ENCODE measurements at places on chromosomes 16 and 17.
A peak's percentile ranks its signal among the peaks of the same experiment; 100 is the strongest.

DNA sequence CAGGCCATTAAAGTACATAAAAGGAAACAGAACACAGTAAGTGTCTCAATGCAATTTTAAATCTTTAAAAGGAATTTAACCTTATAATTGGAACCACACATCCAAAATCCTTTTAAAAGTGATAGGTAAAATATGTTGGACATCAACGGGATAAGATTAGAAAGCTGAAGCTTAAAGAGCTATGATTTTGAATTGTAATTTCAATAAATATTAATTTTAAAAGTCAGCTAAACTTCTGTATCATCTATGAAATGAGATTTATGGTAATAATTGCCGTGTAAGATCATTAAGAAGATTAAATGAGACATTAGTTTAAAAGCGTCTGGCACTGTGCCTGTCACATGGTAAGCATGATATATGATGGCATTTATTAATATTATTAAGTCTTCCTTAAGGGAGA lies 31.3 kb downstream of the CCDC42 start:
- no peak for DNase-seq

DNA sequence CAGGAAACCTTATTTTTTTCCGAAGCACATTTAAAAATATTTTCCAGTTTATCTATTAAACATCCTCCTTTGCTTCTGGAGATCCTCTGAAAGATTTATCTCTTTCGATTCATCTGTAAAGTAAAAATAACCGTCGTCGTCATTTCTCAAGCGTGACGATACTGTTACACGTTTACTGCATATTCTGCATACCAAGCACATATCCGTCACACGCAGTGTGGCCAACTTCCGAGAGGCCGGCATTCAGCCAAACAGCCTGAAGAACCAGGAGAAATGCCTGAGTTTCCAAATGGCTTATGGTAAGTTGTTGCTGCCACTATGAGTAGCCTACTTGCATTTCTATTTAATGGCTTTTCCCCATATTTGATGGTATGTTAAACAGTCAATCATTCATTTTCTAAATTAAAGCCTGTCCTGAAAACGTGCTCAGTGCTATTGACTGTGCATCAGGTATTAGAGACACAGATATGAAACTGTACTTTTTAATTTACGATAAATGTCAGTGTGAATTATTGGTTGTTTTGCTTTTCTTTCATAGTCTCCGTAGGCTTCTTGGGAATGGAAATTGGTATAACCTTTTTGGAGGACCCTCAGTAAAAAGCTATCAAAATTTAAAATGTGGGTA lies 275.7 kb downstream of the WWOX start:
- DNase-seq: no peak

DNA sequence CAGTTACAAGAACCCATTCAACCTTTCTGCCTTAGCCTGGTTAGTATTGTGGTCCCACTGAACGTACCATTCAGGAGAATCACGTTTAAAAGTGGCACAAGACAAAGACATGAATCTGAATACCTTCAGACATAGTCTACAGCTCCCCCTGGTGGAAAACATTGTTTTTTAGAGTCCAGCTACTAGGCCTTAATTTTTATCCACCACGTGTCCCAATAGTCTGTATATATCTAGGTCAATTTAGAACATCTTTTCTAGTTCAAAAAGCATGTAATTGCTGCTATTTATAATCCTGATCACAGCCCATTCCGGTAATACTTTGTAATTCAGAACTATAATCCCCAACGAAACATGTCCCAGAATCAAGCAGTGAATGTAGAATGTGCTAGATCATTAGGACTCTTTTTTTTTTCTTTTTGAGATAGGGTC lies 13.7 kb upstream of the GUCY2D start:
- peak; percentile 29 for DNase-seq

DNA sequence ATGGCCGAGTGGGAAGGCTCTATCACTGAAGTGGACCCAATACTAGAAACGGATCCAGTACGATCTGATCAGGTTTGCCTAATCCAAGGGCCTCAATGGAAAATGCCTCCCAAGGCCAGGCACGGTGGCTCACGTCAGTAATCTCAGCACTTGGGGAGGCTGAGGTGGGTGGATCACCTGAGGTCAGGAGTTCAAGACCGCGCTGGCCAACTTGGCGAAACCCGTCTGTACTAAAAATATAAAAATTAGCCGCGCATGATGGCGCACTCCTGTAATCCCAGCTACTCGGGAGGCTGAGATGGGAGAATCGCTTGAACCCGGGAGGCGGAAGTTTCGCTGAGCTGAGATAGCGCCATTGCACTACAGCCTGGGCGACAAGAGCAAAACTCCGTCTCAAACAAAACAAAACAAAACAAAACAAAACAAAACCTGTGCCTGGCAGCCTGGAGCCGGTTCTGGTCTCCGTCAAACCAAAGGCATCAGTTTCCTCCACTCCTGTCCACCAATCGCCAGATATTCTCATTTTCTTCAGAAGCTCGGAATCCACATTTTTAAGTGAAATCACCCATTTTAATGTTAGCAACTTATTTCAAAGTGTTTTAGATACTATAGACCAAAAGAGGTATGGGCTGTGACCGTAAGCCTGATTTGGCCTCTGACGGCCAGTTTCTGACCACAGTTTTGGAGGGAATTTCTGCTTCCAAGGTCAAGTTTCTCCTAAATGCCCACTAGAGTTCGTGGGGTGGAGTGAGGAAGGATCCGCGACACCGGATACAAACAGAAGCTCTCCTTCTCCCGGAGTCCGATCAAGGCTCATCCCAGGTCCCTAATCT lies 664 bp downstream of the NQO1 start:
- no peak for DNase-seq

DNA sequence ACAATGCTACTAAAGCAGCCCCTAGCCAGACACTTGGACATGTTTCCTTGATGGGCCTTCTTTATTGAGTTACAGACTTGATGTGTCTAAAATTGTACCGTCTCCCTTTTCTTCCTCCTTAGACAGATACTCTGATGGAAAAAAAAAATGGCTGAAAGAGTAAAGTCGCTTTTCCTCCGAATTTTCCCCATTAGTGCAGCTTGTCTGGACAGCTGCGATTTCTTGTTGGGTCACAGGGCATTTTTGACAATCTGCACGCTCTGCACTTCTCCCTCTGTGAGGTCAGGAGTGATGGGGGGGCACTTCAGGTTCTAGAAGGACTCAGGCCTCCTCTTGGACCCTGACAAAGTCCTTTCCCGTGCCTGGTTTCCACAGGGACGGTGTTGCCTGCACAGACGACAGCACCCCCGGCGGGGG lies 968 bp upstream of the PRKAR1A start:
- peak; percentile 23 for DNase-seq

GRCh38 chr17:79812353-79813258 lies 15.7 kb upstream of the CBX8 start:
- DNase-seq: no peak

DNA sequence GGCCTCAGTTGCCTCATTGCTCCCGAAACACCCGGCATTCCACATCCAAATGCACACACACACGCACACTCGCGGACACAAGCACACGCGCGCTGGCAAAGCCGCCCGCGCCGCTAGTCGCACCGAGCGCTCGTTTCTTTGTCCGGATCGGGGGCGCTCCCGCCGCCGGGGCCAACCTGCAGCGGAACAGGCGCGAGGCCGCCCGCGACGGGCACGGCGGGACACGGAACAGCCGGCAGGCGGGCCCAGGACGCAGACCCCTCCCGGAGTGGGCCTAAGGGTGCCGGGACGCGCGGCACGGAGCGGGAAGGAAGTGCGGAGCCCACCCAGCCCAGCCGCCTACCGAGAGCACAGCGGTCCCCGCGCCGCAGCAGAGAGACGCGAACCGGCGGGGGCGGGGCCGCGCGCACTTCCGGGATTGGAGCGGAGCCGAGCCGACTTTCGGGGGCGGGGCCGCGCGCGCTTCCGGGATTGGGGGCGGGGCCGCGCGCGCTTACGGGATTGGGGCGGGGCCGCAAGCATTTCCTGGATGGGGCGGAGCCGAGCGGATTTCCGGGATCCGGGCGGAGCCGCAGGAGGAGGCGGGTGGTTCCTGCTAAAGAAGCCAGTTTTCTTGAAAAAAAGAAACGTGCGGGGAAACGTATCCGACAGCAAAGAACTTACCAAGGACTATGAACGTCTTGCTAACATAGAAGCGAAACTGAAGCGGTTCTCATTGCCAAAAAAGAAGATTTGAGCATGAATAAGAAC lies at the start of gene CYBC1:
Gene CYBC1, minus strand, starts transcription at position 396 of the 750 bp plus-strand sequence. CDS start 1,498 bp downstream, outside the sequence.
- DNase-seq: peak; percentile 94

GRCh38 chr16:19105891-19106624 lies 7.7 kb upstream of the ITPRIPL2 start:
- DNase-seq: no peak

GRCh38 chr17:66942451-66943264 lies 21.8 kb upstream of the CACNG4 start:
- no peak for DNase-seq

GRCh38 chr17:29005936-29006511 lies at the start of gene SEZ6:
SEZ6 (minus strand) TSS chr17:29006033; CDS start chr17:29005869, 164 bp downstream.
- DNase-seq: peak; percentile 59

GRCh38 chr17:50469208-50469605 lies 527 bp upstream of the CHAD start:
- DNase-seq: no peak

DNA sequence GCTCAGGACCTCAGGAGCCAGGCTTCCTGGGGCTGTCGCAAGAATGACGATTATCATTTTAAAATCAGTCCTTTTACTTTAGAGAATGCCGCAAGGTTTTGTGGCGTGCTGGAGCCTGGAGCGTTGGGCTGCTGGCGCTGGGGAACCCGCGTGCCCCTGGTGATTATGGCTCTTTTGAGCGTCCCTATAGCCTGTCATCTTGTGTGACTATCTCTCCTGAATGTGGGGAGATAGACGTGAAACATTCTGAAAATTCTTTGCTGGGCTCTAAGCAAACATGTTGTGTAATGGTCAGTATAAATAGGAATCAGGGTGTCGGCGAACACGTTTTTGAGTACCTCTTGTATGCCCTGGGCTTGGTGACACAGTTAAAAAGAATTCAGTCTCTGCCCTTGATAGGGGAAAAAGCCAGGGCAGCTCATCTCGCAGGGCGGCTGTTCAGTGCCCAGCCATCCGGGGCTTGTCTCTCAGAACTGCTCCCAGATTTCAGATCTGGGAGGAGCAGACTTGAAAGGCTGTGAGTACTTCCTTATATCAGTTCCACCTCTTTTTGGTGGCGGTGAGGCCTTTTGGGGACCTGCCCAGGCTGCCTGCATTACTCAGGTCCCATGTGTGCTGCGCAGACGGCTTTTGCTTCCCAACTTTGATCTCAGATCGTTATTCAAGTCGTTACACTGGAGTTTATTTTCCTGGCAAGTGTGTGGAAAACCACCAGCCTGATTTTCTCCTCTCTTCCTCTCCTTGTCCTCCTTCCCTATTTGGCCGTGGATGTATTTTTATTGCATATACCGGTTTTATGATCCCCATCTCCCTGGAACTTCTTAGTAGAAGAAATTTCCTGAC lies 973 bp downstream of the SLC7A6 start:
- DNase-seq: peak; percentile 49

- no peak for DNase-seq
These were observed 8.0 kb upstream of the CPPED1 start for GRCh38 chr16:12811441-12812383.

- DNase-seq: peak; percentile 24
These were observed 14.1 kb downstream of the TP53 start for GRCh38 chr17:7673239-7673638.

DNA sequence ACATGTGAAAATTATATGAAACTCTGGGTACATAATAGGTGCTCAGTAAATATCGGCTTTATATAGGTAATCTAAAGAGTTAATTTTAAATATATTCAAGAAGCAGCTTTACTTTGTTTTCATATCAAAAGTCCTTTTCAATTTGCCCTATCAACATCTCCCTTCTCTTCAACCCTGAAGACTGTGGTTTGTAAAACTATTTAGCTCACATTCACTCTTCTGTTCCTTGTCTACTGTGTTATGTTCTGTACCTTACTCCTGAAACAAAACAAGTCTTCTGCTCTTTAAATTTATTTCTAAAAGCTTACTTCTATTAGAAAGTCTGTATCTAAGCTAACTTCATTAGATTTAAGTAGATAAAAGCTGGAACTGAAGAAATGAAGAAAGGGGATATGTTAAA lies 301.7 kb upstream of the PMFBP1 start:
- DNase-seq: no peak

DNA sequence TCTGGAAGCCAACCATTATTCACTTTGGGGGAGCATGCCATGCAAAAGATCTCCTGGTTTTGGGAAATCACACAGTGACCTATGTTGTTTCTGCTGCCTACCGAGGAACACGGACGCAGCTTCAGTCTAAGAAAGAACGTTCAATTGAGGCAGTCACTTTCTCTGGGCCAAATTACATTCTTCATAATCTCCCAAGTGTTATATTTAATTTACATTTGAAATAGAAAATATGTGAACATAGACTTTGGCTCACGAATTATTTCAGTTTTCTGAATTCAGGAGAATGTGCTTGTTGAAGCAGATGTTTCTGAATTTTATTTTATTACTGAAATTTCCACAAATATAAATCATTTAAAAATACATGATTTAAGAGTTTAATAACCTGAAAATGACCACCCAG lies 93.6 kb upstream of the KCNJ16 start:
- DNase-seq: no peak

- no peak for DNase-seq
These were observed 61.4 kb downstream of the KATNIP start for GRCh38 chr16:27611340-27611739.

DNA sequence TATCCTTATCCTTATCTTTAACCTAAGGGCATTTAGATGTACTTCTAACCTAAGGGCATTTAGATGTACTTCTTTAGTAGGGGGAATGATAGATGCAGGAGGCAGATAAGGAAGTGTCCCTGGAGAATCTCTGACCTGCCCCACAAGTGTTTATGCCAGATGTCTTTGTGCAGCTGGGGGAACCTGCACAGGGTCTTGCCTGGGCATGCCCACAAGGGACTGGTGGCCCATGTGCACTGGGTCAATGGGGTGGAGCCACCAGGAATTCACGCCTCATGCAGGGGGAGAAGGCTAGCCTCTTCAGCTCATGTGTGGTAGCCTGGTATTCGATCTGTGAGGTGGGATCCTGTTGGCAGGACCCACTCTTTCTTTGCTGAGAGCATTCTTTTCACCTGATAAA lies 38.0 kb downstream of the CA10 start:
- no peak for DNase-seq

GRCh38 chr16:84791501-84791900 lies 28.3 kb upstream of the CRISPLD2 start:
- no peak for DNase-seq

All from activated CD4-positive, alpha-beta T cell treated with anti-CD3 and anti-CD28 coated beads, Interleukin-2, amount 50 U/mL, for 1 hour (primary cell).